Panc1 (cell line): ENCODE measurements at places on chromosomes 4 and X. TPM values are rescaled to one million over a fixed set of nuclear protein-coding genes. Genes with fewer than 3 reads are reported as not detected.

DNA sequence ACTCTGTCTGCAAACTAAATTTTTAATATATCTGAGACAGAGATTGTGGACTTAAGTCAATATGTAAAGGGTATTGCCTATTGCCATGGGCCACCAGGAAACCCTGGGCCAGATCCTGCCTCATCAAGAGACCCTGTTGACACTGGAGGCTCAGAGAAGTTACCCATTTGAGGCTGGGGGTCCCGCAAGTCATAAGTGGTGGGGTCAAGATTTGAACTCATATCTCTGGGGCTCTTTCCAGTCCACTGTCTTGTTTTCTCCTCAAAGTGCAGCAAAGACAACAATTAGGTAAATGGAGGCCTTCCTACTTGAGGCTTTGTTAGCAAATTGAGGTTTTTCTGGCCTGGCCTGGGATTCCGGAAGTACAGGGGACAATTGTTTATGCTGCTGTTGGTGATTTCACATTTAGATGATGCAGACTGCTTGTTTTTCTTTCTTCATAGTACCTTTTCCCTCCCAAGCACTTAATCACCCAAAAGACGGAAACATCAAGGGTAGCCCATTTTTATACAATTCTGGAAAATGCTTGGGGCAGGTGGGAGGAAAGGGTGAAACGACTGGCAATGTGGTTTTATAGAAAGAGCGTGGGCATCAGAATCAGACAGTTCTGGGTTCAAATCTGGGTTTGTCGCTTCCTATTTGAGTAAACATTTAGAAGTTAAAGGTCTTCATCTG is 160.0 kb downstream of the SMIM20 start:
- DNase-seq: no peak

- no peak for DNase-seq
These were observed 30.6 kb downstream of the TACC3 start for GRCh38 chr4:1751919-1752283.

DNA sequence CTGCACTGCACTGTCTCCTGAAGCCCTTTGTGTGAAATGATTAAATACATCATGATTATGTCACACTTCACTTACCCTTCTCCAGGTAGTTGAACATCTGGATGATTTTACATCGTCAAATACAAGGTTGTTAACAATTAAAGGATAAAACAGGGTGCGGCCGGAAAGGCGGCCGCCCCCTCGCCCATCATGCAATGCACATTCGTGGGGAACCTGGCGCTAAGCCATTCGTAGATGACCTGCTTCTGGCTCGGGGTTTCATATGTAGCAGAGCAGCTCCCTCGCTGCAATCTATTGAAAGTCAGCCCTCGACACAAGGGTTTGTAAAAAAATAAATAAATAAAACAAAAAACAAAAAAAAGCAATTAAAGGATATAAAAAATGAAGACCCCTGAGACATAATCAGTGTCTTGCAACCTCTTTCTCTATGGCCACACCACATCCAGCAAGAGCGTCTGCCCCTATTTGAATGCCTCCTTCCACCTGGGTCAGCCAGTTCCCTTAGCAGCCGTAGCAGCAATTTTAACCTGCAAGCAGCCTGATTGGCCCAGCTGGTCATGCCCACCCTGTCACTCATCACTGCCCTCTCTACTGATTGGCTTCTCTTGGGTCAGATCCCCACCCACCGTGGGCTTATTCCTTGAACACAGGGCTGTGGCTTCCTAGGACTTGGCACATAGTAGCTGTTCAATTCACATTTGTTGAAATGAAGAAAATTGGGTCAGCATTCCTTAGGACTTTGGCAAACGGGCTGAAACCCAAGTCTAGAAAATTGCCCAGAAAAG is 147.8 kb upstream of the PSAPL1 start:
- no peak for DNase-seq

The NSG1 gene
- not detected for total RNA-seq

The TEX13D gene
- not detected for total RNA-seq

The PLK4 gene
- 21.4 TPM for total RNA-seq

GRCh38 chrX:103847174-103847870 is 15.3 kb upstream of the RAB9B start:
- DNase-seq: no peak
